Esophagus muscularis mucosa (tissue), 4 donors: ENCODE measurements at places on chromosomes 16 and 17. TPM values are rescaled to one million over a fixed set of nuclear protein-coding genes. Genes with fewer than 3 reads are reported as not detected.

GRCh38 chr16:1157639-1158455 is 4.9 kb downstream of the CACNA1H start:
- no peaks in the 10 kb centered on the region for H3K36me3 ChIP-seq
- peaks cover 96% of the 10 kb centered on the region for H3K4me1 ChIP-seq
- H3K27ac ChIP-seq = peak overlapping the region; percentile 92

Gene CCDC144A
- 0.58 TPM for total RNA-seq

DNA sequence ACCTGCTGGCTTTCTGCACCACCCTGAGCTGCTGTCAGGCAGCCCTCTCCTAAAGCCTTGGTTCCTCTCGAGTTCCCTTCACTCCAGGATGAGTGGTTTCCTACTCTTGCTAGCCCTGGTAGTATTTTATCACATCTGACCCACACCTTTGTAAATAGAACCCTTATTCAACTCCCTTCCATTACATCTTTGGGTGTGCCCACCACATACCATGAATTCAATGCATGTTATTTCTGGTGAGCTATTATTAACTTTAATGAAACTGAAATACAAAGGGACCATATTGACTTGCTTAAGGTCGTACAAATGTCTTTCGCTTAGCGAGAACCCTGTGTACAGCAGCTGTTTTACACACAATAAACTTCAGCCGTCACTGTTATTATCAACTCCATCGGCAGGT is 521.3 kb downstream of the GRIN2A start:
- no peak for DNase-seq
- no peak overlapping the region for H3K27ac ChIP-seq
- H3K36me3 ChIP-seq = no peaks in the 10 kb centered on the region
- H3K4me3 ChIP-seq = no peak overlapping the region
- H3K4me1 ChIP-seq = no peaks in the 10 kb centered on the region
- H3K27me3 ChIP-seq = no peaks in the 10 kb centered on the region

- no peaks in the 10 kb centered on the region for H3K27me3 ChIP-seq
- peaks cover 47% of the 10 kb centered on the region for H3K4me1 ChIP-seq
- DNase-seq = no peak
- no peak overlapping the region for H3K4me3 ChIP-seq
- peak overlapping the region; percentile 33 for H3K27ac ChIP-seq
Observed at GRCh38 chr16:4339909-4340308, 11.2 kb downstream of the PAM16 start.

Gene ARHGDIG
- total RNA-seq = 1.7 TPM

DNA sequence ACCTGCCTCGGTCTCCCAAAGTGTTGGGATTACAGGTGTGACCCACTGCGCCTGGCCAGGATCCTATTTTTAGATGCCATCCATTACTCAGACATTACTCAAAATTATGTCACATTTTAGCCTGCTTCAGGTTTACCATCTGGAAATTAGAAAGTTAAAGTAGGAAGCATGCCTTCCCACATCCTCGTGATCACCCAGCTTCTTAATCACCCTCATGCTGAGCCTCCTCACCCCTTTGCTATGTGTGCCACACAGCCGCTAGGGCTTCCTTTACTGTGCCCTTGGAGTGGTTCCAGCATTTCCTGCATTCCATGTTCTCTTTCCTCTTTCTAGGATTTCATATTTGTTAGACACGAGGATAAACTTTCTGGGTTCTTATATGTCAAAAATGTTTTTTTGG is 9.3 kb downstream of the ADORA2B start:
- H3K4me1 ChIP-seq = peaks cover 9% of the 10 kb centered on the region
- no peaks in the 10 kb centered on the region for H3K36me3 ChIP-seq
- H3K4me3 ChIP-seq = no peak overlapping the region
- no peak overlapping the region for H3K27ac ChIP-seq
- DNase-seq = no peak
- H3K27me3 ChIP-seq = no peaks in the 10 kb centered on the region

Gene CACNG5
- not detected for total RNA-seq

- no peaks in the 10 kb centered on the region for H3K36me3 ChIP-seq
- H3K27me3 ChIP-seq = no peaks in the 10 kb centered on the region
- peaks cover 96% of the 10 kb centered on the region for H3K4me1 ChIP-seq
- no peak for DNase-seq
- H3K4me3 ChIP-seq = no peak overlapping the region
- peak overlapping the region; percentile 12 for H3K27ac ChIP-seq
Observed at GRCh38 chr16:85309656-85310587, 197.7 kb upstream of the CIBAR2 start.

DNA sequence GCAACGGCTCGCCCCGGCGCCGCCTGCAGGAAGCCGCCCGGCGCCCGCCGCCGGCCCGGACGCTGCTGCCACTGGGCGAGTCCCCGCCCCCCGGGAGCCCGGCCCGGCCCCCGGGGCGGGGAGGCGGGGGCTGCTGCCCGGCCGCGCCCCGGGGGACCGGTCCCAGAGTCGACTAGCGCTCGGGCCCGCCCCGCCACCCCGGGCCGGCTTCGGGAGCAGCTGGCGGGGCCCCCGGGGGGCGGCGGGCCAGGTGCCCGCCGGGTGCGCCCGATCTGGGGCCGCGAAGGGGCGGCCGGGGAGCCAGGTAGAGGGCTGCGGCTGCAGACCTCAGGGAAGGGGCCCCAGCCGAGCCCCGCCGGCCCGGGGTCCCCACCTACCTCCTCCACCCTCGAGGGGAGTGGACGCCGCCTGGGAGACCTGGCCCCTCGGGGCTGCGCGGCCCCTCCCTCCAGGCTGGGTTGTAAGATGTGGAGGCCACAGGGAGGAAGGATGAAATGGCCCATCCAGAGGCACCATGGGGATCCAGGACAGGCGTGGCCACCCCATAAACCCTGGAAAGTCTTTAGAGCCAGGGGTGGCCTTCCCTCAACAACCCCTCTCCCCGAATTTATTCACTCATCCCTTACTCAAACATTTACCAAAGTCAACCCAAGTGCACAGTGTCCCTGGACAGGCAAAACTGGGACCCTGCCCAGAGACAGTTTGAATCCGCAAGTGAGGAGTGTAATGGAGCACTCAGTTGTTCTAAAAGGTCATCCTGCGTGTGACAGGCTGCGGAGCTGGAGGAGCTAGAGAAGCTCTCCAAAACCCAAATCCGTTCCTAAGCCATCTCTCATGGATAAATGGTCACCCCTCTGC is at the start of gene CDYL2:
CDYL2 (minus strand) TSS at position 73 of the 858 bp plus-strand sequence. CDS start 425 bp downstream, outside the sequence.
- H3K36me3 ChIP-seq = no peaks in the 10 kb centered on the region
- H3K4me1 ChIP-seq = peaks cover 13% of the 10 kb centered on the region
- no peak within 1 kb of the TSS for H3K27ac ChIP-seq
- H3K27me3 ChIP-seq = peaks cover 5% of the 10 kb centered on the region
- peak within 1 kb of the TSS; percentile 77 for H3K4me3 ChIP-seq

- H3K27me3 ChIP-seq = peaks cover 20% of the 10 kb centered on the region
- no peak for DNase-seq
- H3K4me3 ChIP-seq = no peak overlapping the region
- no peaks in the 10 kb centered on the region for H3K4me1 ChIP-seq
- H3K36me3 ChIP-seq = no peaks in the 10 kb centered on the region
- H3K27ac ChIP-seq = no peak overlapping the region
Observed at GRCh38 chr16:77169650-77170236, 21.2 kb upstream of the MON1B start.

Gene HOXB9
- total RNA-seq = not detected

Gene CES4A
- 4.0 TPM for total RNA-seq

DNA sequence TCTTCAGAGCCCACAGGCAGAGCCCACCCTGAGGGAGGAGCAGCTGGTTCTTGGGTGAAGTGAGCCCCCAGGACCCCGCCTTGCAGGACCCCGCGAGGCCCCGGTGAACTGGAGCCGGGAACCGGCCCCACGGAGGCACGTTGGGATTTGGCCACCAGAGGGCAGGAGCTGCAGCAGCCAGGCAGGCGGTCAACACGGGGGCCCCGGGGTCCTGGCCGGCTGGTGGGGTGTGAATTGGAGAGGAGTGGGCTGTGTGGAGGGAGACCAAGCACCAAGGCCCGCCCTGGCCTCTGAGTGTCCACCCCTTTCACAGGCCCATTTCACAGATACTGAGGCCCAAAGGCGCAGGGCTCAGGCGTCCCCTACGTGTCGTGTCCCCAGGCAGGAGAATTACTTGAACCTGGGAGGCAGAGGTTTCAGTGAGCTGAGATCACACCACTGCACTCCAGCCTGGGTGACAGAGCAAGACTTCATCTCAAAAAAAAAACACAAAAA is 2.2 kb downstream of the DPEP1 start:
- H3K27me3 ChIP-seq = peaks cover 5% of the 10 kb centered on the region
- no peak overlapping the region for H3K27ac ChIP-seq
- no peak for DNase-seq
- H3K4me3 ChIP-seq = no peak overlapping the region
- H3K36me3 ChIP-seq = no peaks in the 10 kb centered on the region

- no peak overlapping the region for H3K4me3 ChIP-seq
- H3K36me3 ChIP-seq = no peaks in the 10 kb centered on the region
- DNase-seq = no peak
- peaks cover 2% of the 10 kb centered on the region for H3K4me1 ChIP-seq
- H3K27ac ChIP-seq = no peak overlapping the region
- H3K27me3 ChIP-seq = no peaks in the 10 kb centered on the region
Observed at GRCh38 chr17:48478224-48479013, 48.4 kb upstream of the SKAP1 start.

DNA sequence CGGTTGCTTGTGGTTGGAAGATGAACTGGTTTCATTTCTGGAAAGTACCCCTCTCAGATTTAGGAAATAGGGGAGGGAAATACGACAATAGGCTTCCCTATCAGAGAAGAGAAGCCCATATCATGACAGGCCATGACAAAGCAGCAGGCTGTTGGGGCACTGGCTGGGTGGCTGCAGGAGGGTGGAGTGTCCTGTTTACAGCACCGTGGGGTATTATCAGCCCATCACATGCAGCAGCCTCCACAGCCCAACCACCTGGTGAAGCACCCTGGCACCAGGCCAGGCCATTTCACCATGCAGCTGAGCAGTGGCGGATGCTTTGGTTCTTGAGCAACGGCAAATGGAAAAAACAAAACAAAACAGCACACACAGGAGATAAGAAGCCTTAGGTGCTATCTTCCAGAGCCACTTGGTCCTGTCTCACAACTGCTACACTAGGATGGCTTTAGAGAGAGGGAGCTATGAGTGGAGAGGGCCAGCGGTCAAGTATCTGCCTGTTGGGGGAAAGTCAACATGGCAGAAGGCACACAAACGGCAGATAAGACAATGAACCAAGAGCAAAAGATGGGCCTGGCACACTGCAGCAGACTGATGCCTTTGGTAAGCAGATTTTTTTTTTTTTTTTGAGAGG is 24.2 kb downstream of the FAM117A start:
- no peaks in the 10 kb centered on the region for H3K36me3 ChIP-seq
- peak; percentile 94 for DNase-seq
- peaks cover 63% of the 10 kb centered on the region for H3K4me1 ChIP-seq
- no peak overlapping the region for H3K4me3 ChIP-seq
- peak overlapping the region; percentile 80 for H3K27ac ChIP-seq

- H3K36me3 ChIP-seq = peaks cover 14% of the 10 kb centered on the region
- H3K4me3 ChIP-seq = no peak overlapping the region
- H3K27ac ChIP-seq = peak overlapping the region; percentile 79
- no peak for DNase-seq
Observed at GRCh38 chr16:57061084-57061905, 31.1 kb upstream of the CPNE2 start.

GRCh38 chr16:12504312-12504711 is 299.4 kb downstream of the CPPED1 start:
- H3K36me3 ChIP-seq = no peaks in the 10 kb centered on the region
- H3K4me1 ChIP-seq = no peaks in the 10 kb centered on the region
- H3K27ac ChIP-seq = no peak overlapping the region
- no peak overlapping the region for H3K4me3 ChIP-seq
- no peak for DNase-seq

Gene ERN2
- total RNA-seq = 0.11 TPM

DNA sequence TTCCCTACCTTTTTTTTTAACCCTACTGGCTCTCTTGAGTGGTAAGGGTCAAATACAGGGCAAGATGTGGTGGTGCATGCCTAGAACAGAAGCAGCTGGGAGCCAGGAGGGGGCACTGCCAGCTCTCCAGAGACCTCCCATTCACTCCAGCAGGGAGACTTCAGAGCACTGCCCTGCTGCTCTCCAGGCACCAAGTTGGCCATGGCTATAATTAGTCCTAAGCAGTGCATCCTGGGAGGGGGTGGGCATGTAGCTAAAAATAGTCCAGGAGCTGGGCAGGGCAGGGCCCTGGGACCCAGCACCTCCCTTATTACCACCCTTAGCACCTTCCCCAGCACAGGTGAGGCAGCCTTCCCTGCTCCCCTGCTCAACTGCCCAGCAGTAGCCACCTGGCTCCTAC is 3.5 kb downstream of the CORO6 start:
- DNase-seq = no peak
- no peaks in the 10 kb centered on the region for H3K27me3 ChIP-seq
- H3K36me3 ChIP-seq = no peaks in the 10 kb centered on the region
- peaks cover 84% of the 10 kb centered on the region for H3K4me1 ChIP-seq
- peak overlapping the region; percentile 90 for H3K27ac ChIP-seq

DNA sequence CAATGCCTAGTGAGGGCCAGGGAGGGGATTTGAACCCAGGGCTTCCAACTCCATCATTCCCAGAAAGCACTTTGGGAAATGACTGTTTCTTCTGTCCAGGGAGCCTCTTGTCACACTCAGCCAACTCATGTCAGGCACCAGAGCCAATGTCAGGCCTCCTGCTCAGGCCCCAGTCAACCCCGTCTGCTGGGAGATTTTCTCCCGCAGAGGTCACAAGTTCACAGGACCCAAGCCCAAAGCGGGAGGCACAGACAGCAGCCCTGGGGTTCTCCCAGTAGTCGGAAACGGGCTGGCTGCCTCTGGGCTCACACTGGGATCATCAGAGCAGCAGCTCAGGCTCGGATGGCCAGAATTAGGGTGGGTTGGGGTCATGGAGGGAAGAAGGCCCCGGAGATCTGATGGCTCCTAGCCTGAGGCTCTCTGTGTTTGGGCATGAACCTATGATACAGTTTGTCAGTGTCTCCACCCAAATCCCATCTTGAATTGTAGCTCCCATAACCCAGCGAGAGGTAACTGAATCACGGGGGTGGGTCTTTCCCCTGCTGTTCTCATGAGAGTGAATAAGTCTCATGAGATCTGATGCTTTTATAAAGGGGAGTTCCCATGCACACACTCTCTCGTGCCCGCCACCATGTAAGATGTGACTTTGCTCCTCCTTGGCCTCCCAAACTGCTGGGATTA is 255.5 kb downstream of the PARN start:
- no peaks in the 10 kb centered on the region for H3K27me3 ChIP-seq
- H3K4me1 ChIP-seq = peaks cover 5% of the 10 kb centered on the region
- DNase-seq = no peak
- no peak overlapping the region for H3K4me3 ChIP-seq
- no peak overlapping the region for H3K27ac ChIP-seq
